T-helper 2 cell treated with Interferon-gamma antibody and Interleukin-4, amounts not matched to agents 5 μg/mL and 100 μg/mL, for 36 hours (primary cell): ENCODE measurements at places on chromosomes 11 and 22.

DNA sequence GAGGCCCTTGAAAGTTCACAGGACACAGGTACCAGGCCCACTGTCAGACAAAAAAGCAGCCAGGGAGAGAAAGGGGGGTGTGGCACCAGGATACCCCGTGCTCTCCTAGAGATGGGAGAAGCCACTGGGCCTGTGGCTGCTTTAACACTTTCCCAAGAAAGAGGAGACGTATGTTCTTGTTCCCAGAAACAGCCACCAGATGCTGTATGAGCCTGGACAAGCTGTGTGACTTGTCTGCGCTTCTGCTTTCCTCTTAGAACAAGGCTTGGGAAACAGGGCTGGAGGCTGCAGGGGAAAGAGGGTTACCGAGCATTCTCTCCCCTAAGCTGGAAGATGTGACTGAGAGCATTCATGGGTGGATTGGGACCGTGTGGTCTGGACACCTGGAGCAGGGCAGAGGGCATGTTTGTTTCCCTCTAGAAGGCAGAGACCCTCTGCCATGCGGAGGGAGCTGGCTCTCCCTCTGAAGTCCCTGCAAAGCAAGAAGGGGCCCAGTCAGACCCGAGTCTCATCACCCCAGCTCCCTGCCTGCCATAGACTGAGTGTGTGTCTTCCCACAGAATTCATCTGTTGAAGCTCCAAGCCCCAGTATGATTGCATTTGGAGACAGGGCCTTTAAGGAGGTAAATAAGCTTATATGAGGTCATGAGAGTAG is 74.1 kb downstream of the TRIM29 start:
- no peak for DNase-seq

DNA sequence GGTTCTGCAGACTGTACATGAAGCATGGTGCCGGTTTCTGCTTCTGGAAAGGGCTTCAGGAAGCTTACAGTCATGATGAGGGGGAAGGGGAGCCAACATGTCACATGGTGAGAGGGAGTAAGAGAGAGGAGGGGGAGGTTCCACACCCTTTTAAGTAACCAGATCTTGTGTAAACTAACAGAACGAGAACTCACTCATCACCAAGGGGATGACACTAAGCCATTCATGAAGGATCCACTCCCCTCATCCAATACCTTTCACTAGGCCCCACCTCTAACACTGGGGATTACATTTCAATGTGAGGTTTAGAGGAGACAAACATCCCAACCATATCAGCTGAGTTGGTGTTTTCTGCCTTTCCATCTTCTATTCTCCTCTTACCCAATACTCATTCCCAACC is 83.5 kb downstream of the BDNF start:
- DNase-seq, result no peak

DNA sequence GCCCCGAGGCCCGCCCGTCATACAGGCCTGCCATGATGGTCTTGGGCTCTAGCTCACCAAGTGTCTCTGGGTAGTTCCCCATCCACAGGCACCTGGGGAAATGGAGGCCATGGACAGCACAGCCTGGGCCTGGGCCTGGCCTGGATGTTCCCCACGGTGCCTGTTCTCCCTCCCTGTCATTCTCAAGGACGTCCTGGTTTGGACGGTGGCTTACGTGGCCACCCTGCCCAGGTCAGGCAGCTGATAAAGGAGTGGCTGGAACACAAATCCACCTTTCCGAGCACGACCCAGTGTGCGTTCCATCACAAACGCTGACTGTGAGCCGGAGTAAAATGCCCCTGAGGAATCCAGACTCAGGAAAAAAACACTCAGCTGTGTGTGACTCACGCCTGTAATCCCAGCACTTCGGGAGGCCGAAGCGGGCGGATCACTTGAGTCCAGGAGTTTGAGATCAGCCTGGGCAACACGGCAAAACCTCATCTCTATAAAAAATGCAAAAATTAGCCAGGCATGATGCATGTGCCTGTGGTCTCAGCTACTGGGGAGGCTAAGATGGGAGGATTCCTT is 41.2 kb upstream of the TESMIN start:
- DNase-seq, result no peak

DNA sequence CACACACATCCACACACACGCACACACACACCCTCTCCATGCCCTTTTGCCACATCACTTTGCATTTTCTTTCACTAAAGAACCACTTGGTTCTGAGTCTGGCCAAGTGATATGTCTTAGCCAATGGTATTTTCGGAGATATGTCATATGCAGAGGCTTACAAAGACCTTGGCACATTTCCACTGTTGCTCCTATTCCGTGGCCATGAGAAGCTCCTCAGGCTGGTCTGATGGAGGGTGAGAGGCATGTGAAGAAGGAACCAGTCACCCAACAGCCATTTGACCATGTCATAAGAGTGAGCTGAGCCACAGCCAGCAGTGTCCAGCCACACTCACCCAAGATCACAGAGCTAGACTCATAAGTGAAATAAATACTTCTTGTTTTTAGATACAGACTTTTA is 212.6 kb upstream of the NAV2 start:
- DNase-seq, result no peak

- DNase-seq, result no peak
These were observed 95.0 kb upstream of the NNMT start for GRCh38 chr11:114201219-114201618.

DNA sequence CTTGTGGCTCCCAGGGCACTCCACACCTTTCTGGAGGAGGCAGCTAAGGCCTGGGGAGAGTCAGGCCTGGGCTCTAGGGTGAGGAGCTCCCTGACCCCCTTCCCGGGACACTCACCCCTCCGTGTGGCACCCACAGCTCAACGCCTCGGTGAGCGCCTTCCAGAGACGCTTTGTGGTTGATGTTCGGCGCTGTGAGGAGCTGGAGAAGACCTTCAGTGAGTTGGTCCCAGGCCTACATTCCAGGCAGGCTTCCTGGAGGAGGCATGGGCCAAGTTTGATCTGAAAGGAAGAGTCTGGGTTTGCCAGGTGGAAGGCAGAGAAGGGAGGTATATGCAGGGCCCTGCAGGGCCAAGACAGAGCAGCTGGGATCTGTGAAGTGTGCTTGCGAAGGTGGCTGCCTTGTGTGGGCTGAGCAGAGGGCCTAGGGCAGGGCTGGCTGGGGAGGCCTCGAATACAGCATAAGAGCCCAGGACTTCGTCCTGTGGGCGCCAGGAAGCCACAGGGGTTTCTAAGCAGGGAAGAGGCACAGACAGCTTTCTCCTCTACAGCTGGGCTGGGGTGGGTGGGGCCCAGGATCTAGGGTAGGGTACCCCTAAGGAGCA is 2.9 kb downstream of the TCIRG1 start:
- DNase-seq, result no peak

DNA sequence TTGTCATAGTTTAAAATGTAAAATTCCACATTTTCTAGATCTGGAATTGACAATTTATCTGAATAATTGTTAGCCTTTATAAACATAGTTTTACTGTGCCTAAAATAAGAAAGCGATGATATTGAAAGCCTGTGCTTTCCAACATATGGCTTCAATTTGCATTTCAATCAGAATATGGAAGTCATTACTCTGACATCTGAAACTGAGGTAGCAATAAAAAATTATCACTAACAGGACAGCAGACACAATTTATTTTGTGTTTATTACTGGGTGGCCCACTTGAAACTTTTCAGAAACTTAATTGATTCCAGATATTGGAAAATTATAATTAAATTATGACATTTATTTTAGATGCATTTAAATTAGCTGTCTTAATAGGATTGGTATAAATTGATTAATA is 78.5 kb downstream of the TMEM135 start:
- no peak for DNase-seq

DNA sequence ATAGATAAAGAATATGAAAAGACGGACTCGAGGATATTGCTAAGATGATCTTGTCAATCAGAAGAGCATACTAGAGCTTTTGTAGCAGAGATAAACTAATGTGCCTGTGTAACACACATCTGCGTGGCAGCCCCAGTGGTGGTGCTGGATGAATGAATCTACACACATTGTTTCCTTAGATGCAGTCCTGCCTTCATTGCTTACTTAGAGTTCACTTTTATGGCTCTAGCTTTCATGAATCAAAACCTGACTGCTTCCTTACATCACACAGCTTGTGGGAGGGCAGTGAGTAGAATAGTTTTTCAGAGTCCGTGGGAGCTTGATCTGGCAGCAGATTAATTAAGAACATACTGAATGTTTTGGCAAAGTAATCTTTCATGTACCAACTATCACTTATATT is 83.7 kb downstream of the EXT2 start:
- no peak for DNase-seq

- no peak for DNase-seq
These were observed 109.4 kb downstream of the RCN1 start for GRCh38 chr11:32200136-32200847.
